ENCODE measurements at places on chromosomes 11 and 22. TPM values are rescaled to one million over a fixed set of nuclear protein-coding genes. Genes with fewer than 3 reads are reported as not detected.

GRCh38 chr11:2160736-2161259, at the start of gene INS:
Gene INS (minus strand): TSS chr11:2161209. CDS start chr11:2160971, 238 bp downstream.
- DNase-seq = no peak

The LDHAL6A gene
- total RNA-seq = 0.96 TPM

- peak; percentile 84 for DNase-seq
These were observed 39.7 kb upstream of the TTLL12 start for GRCh38 chr22:43226377-43227238.

The CARD10 gene
- 5.5 TPM for total RNA-seq

- DNase-seq = no peak
These were observed 88.8 kb upstream of the XKR3 start for GRCh38 chr22:16914006-16914405.

DNA sequence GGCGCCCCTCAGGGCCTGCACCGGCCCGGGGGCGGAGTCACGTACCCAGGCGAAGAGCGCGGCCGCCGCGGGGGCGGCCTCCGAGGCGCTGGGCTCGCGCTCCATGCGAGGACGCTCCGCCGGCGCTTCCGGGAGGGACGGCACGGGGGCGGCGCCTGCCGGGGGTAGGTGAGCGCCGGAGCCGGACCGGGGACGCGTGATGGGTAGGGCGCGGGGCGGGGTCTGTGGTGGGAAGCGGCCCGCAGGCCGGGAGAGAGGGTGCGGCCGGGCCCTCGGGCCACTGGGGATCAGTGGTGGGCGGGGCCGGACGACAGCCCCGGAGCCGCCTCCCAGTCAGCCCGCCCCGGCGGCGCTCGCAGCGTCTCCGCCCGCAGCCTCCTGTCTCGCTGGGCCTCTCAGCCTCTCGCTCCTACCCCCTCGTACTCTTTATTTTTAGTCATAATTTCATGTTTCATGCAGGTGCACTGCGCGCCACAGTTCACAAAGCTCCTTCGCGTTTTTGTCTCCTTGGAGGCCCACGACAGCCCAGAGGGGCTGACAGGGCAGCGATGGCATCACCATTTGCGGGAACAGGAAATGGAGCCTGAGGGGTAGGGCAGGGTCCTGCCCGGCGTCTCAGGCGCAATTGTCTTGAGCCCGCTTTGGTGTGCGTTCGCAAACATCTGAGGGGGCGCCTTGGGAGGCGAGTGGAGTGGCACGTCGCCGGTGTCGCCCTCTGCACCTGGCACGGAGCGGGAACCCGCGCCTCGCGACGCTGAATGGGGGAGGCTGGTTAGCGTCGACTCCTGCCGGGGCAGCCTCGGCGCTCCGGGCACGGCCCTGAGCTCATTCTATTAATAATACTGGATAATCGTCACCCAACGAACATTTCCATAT, at the start of gene SERGEF:
Gene SERGEF (minus strand): TSS at position 142 of the 876 bp plus-strand sequence. CDS start 37 bp downstream, at position 105.
- peak; percentile 86 for DNase-seq

The MS4A3 gene
- total RNA-seq = 7.2 TPM

DNA sequence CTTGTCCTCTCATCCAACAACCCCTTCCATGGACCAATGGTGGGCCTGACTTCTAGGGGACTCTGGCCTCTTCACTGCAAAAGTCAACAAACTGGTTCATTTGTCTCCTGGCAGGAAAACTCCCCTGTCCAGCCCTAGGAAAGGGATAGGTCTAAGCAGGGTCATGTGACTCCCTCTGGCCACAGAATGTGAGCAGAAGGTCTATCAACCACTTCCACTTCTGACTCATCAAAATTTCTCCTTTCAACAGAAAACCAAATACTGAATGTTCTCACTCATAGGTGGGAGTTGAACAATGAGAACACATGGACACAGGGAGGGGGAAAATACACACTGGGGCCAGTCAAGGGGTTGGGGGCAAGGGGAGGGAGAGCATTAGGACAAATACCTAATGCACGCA, 1.3 kb upstream of the ISX start:
- no peak for DNase-seq

DNA sequence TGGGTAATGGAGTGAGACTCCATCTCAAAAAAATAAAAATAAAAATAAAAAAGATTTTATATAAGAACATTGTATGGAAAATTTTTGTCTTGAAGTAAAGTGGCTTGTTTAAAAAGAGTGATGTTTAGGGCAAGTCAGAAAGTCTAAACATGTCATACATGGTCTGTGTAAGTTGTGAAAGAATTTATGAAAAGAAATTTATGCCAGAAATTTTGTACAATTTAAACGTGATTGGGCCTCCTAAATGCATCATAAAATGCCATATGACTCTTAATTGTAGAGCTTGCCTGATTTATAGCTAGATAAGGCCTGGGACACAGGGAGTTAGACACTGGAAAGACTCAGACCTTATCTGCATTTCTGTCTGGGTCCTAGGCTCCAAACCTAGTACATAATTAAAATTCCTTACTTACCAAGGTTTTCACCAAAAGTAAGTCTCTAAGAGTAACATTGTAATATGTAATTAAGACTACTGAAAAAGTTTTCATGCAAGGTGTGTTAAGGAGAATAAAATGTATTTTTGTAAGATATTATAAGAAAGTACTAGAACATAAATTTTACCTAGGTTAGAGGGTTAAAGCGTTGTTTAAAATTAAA, 110.5 kb downstream of the AASDHPPT start:
- DNase-seq = no peak

DNA sequence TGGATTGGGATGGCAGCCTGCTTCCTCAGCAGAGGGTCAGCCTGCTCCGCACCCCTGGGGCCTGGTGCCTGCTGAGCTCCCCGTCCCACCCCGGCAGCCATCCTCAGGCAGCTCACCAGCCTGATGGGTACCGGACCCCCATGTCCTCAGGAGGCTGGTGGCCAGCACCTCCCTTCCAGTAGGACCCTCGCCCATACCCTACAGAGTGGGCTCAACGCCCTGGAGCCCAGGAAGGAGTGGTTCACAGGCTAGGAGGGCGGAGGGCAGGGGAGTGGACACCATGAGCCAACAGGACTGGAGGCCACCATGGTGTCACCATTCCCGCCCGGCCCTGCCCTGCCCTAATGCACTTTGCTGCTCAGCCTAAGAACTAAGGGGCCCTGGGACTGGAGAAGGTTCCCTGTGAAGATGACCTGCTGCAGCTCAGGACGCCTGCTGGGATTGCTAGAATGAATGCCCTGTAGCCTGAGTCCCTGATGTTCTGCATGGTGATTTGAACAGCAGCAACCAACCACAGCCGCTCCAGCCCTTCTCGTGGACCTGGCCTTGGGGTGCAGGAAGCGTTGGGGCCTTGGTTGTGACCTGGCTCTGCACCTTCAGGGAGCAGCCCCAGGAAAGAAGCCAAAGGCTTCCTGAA, 1080.8 kb downstream of the BRD1 start:
- DNase-seq = no peak

The CASTOR1 gene
- total RNA-seq = 9.1 TPM

GRCh38 chr11:118175031-118175992, 1.1 kb downstream of the SCN2B start:
- peak; percentile 28 for DNase-seq

The PLAAT5 gene
- total RNA-seq = not detected

DNA sequence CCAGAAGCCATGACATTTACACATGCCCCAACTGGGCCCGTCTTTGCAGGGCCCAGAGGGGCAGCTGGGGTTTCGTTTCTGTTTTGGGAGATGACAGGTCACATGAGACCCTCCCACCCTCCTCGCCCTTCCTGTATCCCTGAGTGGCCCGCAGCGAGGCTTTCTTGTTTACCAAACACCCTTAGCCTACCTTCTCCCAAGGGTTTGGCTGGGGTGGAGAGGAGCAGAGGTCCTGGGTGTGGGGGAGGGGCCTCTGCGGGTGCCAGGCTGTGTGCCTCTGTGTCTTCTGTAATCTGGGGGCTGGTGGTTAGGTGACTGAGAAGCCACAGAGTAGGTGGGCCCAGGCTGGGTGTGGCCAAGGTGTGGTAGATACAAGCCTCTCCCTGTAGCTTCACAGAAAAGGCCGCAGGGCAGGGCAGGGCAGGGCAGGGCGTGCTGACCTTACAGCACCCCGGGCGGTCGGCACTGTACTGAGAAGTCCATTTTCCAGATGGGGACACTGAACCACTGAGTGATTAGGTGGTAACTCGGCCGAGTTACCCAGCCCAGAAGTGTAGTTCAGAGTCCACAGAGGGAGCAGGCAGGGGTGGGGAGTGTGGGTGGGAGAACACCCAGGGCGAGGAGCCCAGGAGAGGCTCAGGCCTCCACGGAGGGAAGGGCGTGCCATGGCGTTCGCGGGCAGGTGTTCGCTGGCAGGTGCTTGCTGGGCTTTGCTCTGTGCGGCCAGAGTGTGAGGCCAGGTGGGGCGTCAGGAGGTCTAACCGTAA, 8.7 kb downstream of the PRR5 start:
- DNase-seq = no peak

GRCh38 chr11:11070976-11071375, 213.1 kb upstream of the ZBED5 start:
- DNase-seq = no peak

DNA sequence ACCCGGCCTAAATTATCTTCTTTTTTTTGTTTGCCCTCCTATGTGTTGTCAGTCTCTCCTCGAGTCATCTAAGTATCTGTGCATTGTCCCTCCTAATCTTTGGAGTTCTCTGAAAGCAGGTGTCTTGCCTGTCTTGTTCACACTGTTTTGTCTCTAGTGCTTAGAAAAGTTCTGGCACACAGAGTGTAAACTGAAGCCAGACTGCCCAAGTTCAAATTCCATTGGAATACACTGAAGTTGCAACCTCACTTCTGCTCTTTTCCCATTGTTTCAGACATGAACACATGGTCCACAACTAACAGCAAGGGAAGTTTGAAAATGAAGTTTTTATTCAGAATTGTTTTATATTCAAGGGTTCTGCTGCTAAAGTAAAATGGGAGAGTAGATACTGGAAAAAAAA, 38.7 kb downstream of the PAX6 start:
- DNase-seq = no peak

DNA sequence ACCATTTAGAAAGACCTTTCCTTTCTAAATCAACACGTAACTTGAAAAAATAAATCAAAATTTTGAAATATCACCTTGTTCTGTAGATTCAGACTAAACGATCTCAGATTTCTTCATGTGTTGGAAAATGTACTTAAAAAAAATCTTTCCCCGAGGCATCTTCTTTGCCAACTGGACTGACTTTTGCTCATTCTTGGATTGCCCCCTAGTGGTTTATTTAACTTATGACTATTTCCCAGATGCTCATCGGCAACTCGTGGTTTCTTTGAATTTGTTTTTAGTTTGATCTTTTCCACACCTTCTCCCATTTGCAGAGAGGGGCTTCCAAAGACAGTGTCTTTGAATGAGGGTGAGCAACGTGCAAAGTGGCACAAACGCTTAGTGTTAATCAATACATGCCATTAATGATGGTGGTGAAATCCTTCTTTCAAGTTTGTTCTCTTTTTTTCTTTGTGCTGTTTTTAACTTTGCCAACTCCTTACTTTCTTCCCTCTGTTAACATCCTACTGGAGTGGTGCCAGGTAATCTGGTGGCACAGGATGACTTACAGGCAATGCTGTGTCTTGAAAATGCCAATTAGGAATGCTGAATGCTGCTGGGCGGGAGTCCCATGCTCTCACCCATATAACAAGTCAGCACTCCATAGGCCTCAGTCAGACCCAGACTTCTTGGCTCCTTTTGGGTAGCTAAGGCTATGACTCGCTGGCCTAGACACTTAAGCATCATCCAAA, 18.3 kb downstream of the PRSS23 start:
- peak; percentile 80 for DNase-seq

The DNAJC24 gene
- 28.4 TPM for total RNA-seq

DNA sequence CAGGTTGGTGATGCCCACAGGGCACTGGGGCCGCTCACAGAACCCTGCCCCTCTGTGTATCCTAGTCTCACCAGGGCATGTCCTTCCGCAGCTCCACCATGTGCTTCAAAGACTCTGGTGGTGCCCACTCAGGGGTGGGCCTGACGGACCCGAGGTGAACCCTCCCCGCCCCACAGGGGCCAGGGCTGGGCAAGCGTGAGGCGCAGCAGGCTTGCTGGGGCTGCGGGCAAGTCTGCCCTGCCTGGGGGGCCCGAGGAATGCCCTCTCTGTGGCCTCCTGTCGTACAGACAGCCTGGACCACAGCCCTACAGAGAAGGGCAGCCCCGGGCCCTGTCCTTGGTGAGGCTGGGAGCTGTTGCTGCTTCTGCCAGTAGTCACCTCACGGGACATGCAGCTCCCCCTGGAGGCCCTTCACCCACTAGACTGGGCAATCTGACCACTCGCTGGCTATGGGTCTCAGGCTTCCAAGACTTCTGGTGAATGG, 40.2 kb downstream of the TBX1 start:
- no peak for DNase-seq

DNA sequence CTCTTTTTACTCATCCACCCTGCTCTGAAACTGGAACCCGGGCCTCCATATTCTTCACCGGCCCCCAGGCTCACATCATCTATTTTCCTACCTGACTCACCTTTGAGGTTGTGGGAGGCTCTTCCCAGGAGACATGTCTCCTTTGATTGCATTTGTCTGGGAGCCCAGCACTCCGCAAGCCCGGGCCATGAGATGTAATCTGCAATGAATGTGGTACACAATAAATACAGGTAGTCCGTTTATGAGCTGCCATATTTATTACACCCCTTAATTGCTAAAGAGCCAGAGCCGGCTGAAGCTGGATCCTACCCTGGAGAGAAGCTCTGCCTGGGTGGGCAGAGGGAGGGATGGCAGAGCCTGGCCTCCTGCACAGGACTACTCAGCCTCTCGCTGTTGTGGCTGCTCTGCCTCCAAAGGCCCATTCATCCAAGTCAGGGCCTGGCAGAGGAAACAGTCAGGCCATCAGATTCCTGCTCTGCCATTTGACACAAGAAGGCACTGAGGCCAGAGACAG, 49.5 kb downstream of the TP53I11 start:
- DNase-seq = no peak

The HBG1 gene
- 278 TPM for total RNA-seq

DNA sequence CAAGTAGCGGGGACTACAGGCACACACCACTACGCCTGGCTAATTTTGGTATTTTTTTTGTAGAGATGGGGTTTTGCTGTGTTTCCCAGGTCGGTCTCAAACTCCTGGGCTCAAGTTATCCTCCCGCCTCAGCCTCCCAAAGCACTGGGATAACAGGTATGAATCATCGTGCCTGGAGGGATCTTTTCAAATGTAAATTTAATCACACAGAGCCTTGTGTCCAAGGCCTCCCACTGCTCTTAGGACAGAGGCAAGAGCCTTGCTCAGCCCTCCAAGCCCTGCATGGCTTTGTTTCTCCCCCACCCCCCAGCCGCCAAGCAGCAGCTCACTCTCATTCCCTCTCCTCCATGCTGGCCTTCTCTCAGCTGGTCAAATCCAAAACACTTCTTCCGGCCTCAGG, 75.3 kb upstream of the CREB3L1 start:
- no peak for DNase-seq

- DNase-seq = no peak
These were observed 88.3 kb downstream of the FBXO7 start for GRCh38 chr22:32562916-32563315.

The RBMXL2 gene
- total RNA-seq = 1.4 TPM

- DNase-seq = no peak
These were observed 116.2 kb downstream of the FAT3 start for GRCh38 chr11:92340839-92341238.

GRCh38 chr11:125992893-125993292, 47.0 kb downstream of the VSIG10L2 start:
- no peak for DNase-seq

- DNase-seq = no peak
These were observed 48.1 kb downstream of the SMIM38 start for GRCh38 chr11:69203901-69204245.

The DUSP8 gene
- total RNA-seq = 2.4 TPM

All from umbilical cord (tissue), 2 donors.